ENCODE measurements at places on chromosomes 3 and 15.
A peak's percentile ranks its signal among the peaks of the same experiment; 100 is the strongest.

DNA sequence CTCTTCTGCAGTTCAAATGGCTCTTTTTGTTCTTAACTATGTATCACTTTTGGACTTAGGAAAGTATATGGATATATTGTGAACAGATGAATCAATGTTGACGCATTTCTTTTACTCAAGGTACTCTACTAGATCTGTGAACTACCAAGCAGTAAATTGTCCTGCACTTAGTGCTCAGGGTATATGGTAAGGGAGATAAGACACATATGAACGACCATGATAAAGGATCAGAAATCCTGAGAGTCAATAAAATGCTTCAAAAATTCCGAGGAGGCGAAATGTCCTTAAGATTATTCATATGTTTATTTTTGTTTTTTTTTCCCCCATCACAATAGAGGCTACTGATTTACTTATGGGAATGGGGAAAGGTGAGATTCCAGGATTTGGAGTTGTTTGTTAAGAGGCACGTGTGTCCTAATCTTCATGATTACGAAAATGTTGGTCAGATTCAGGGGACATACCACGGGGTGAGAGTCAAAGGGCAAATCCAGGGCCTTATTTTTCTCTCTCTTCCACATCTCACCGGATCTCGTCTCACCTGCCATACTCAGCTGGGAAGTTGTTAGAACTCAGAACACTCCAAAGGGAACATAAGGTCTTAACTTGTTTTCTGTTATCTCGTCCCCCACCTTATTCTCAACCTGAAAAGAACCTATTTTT is 475.1 kb upstream of the TBL1XR1 start:
- no peak for DNase-seq

GRCh38 chr3:133475245-133476010 is 75.6 kb downstream of the BFSP2 start:
- DNase-seq, result no peak

GRCh38 chr15:75925440-75925839 is 21.8 kb downstream of the FBXO22 start:
- no peak for DNase-seq

- no peak for DNase-seq
Observed at GRCh38 chr3:172717493-172718088, 6.7 kb upstream of the NCEH1 start.

DNA sequence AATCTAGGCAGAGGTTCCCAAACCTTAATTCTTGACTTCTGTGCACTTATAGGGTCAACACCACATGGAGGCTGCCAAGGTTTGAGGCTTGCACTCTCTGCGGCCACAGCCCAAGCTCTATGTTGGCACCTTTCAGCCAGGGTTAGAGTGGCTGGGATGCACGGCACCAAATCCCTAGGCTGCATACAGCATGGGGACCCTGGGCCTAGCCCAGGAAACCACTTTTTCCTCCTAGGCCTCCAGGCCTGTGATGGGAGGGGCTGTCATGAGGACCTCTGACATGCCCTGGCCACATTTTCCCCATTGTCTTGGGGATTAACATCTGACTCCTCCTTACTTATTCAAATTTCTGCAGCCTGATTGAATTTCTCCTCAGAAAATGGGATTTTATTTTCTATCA is 165.4 kb downstream of the SI start:
- DNase-seq, result no peak

- DNase-seq, result peak; percentile 43
Observed at GRCh38 chr3:123489400-123490004, 40.6 kb upstream of the ADCY5 start.

- DNase-seq, result no peak
Observed at GRCh38 chr15:83602021-83602420, 51.9 kb upstream of the ADAMTSL3 start.

GRCh38 chr15:39444735-39445470 is 136.0 kb upstream of the THBS1 start:
- DNase-seq, result no peak

- DNase-seq, result no peak
Observed at GRCh38 chr15:39110336-39110735, 470.5 kb upstream of the THBS1 start.

DNA sequence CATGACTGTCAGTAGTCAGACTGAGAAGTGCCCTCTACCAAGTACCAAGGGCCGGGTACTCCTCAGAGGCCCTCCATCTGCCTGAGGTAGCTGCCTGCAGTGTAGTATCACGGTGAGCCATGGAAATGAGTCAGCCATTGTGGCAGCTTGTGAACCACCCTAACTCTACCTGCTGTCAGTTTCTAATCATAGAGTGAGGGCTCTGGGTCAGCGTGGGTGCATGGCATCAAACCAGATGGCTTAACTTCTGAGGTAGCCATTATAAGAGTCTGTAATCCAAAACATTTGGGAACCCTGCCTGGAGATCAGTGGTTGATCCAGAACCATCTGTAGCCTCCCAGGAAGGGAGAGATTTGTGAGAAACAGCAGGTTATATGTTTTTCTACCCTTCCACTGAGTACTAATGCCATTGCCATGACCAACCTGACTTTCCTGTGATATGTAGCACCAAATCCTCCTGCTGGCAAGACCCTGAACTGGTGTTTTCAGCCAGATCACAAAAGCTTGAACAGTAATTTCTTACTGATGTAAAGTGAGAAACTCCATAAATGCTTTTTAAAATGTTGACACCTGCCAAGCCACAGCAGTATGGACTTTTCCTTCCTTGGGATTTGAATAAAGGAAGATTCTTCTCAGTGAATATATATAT is 38.9 kb downstream of the ABHD2 start:
- peak; percentile 5 for DNase-seq

DNA sequence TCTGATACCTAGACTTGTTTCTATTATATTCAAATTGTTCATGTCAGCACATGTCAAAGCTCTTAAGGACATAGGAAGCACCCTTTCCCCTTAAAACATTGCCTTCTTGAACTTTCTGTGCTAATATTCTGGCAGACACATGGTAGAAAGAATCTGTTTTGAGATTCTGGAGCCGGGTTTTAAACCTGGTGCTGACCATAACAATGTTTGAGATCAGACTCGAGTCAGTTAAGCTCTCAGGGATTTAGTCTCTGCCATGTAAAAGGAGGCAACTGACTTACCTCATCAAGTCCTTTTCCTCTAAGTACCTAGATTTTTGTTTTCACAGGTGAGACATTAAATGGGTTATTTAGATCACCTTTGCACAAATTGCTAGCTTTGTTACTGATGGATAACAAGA is 38.9 kb downstream of the RBMS3 start:
- no peak for DNase-seq

DNA sequence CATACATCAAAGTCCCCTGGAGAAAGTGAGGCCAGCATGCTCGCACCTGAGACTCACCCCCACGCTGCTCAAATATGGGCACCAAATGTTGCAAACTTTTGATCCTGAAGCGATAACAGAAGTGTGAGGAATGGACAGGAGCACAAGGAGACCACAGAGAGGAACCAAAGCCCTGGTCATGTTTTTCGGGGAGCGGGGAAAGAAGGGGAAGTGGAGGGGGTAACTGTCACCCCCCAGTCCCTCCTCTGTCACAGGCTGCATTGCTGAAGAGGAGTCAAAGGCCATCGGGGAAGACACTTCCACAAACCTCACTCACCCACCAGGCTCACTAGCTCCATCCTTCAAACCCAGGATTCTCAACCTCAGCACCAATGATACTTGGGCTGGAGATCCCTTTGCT is 182.4 kb downstream of the UACA start:
- DNase-seq, result no peak

DNA sequence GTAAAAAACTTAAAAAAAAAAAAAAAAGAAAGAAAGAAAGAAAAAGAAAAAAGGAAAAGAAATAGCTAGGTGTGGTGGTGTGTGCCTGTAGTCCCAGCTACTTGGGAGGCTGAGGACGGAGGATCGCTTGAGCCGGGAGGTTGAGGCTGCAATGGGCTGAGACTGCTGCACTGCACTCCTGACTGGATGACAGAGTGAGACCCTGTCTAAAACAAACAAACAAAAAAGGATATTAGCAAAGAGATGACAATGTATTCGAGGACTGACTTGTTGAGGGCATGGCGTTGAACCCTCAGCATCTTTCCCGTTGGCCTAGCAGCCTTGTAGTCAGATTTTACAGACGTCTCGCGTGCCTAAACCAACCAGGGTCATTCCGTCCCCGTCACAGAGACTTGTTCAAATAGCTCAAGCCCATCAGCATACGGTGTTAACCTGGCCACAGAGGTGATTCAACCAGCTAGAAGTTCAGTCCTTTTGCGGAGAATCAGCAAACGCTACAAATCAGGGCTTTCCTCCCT is 528 bp upstream of the NIT2 start:
- DNase-seq, result no peak

DNA sequence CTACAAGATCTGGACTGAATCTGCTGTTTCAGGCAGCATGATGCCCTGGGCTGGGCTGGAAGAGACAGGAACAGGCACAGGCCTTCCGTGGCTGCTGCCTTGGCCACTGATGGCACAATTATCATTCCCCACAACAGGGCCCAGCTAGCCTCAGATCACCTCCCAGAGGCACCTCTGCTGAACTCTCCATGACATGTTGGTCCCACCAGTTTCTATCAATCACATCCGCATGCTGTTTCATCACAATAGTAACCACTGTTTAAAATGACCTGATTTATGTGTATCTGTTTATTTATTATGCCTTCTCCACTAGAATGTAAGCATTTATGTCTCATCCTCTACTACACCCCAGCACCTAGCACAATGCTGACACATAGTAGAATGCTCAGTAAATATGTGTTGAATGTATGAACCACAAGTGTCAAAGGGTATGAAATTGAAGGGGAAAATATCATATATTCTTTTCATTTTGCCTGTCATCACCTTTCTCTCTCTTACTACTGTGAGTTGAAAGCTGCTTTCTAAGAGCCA is 32.7 kb upstream of the ZBTB38 start:
- no peak for DNase-seq

- DNase-seq, result no peak
Observed at GRCh38 chr15:64836023-64836536, 5.6 kb upstream of the PLEKHO2 start.

DNA sequence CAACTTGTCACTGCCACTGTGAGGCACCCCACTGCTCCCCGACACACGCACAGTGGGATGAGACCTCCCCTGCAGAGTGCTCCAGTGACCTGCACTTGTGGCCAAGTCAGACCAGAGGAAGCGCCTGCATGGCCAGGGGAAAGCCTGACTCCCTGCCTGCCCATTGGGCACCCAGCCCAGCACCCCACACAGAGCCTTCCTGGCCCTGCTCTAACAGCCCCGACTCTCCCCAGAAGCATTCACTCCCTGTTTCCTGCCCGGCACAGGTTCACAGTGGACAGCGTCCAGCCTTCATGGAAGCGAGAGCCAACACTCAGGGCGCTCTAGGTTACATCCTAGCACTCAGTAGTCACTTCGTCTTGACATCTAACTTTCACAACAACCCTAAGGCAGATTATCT is 27.8 kb downstream of the RBPMS2 start:
- no peak for DNase-seq

DNA sequence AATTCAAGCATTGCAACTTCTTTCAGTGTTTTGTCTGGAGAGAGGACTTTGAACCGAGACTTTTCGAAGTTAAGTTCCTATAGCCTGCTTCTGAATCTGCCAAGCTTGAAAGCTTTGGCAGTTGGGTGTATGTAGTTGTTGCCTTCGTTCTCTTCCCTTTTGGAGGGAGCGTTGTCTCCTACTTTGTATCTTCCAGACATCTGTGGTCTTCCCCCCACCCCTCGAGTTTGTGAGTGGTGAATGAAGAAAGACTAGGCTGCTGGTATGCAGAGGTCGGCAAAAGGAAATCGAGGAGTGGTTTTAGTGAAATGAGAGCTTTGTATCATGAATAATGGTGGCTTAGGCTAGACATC is 1.3 kb downstream of the CTNNB1 start:
- no peak for DNase-seq

- DNase-seq, result no peak
Observed at GRCh38 chr3:72797773-72798543, 50.3 kb downstream of the SHQ1 start.

DNA sequence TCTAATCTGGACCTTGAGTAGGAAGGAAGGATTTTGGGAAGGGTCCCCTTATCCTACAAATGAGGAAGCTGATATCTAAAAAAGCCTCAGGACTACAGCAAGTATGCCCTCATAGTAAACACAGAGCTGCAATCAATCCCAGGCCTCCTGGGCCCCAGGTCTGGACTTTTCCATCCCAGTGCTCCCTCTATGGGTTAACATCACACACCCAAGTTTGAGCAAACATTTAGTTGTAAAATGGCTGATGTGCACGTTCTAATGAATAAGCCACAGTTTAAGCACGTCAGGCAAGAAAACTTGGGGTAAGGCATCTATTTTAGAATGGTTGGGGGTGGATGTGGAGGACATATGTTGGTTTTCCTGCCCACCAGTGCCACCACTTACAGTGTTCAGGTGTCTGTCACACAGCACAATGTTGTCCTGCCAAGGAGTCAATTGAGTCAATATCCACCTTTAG is 44.3 kb upstream of the UBE2E1 start:
- DNase-seq, result no peak

GRCh38 chr3:150300852-150301517 is 107.1 kb upstream of the TSC22D2 start:
- DNase-seq, result no peak

DNA sequence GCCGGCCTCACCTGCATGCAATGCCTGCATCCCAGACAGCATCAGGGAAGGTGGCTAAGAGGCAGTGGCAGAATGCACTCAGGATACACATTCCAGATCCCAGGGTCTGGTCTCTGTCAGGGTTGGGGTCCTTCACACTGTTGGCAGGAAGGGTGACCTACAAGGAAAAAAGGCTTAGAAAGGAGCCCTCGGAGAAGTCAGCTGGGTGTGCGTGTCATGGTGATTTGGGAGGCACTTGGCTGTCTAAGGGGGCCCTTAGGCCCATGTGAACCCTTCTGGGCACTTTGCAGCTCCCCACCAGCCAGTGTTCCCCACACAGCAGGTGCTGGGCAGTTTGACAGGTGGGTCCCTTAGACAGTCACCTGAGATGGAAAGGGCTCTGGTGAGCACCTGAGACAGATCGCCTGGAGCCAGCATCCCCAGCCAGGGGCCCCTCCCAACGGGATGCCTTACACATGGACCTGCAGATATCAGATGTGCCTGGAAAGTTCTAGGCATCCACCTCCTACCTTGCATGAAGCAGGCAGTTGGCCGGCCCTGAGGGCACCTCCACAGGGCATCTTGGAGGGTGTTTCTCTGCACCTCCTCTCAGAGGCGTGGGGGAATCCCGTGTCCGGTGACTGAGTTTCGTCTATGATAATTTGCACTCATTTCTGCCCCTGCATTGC is 131.6 kb downstream of the LRRK1 start:
- DNase-seq, result no peak

- DNase-seq, result no peak
Observed at GRCh38 chr15:53836618-53837017, 77.2 kb upstream of the WDR72 start.

- DNase-seq, result no peak
Observed at GRCh38 chr3:134681522-134681900, 30.7 kb upstream of the KY start.

DNA sequence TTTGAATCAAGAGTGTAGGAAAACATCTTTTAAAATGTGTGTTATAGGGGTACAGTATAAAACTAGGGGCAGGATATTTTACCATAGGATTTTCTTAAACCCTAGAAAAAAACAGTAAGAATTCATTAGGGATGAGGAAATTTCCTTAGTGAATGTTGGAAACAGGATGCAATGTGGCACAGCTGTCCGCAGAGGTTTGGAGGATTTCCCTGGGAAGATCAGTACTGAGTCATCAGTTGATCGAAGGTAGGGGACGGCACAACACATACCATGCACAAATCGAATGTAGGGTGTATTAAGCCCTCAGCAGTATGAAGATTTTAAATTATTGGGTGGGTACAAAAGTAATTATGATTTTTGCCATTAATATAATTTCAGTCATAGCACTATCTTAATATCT is 49.9 kb downstream of the FNDC3B start:
- DNase-seq, result no peak

GRCh38 chr3:29426302-29427226 is 145.7 kb downstream of the RBMS3 start:
- no peak for DNase-seq

GRCh38 chr3:102205647-102206046 is 229.2 kb upstream of the ZPLD1 start:
- DNase-seq, result no peak

Data from stimulated activated CD4-positive, alpha-beta T cell treated with anti-CD3 and anti-CD28 coated beads, Interleukin-4, amount 100 ng/mL, for 1 hour (primary cell).